Ovary (tissue), 10 donors: ENCODE measurements at places on chromosomes 2 and 18.

GRCh38 chr2:166135849-166136258 lies 8.0 kb upstream of the SCN1A start:
- no peak for DNase-seq

DNA sequence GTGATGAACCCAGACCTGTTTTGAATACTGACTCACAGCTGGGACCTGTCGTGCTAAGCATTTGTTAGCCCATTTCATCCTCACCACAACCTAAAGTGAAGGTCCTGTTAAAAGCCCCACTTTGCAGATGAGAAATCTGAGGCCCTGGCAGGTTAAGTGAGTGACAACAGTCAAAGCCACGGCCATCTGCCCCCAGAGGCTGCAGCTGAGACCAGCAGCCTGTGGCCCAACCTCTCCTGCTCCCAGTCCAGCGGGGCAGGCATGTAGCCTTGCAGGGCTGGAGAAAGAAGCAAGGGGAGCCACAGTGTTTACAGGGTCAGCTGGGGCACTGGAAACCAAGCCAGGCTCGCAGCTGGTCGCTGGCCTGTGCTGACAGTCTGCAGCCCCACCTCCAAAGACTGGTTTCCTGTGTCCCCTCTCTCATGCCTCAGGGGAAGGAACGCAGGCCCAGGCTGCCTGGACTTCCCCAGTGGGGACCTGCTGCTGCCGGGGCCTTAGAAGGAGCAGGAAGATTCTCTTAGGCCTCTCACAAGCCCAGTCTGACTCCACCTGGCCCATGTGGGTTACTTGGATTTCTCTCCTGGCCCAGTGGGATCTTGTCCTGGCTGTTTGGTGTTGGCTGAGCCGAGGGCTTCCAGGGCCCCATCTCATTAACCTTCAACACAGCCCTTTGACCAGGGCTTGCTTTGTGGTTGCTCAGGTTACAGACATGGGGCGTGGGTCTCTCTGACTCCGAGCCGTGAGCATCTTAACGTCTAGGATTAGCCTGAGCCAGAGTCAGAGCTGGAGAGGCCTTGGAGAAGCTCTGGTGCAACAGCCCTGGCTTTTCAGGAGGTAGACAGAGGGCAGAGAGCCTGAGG lies 1.7 kb downstream of the INPP5D start:
- DNase-seq = no peak

DNA sequence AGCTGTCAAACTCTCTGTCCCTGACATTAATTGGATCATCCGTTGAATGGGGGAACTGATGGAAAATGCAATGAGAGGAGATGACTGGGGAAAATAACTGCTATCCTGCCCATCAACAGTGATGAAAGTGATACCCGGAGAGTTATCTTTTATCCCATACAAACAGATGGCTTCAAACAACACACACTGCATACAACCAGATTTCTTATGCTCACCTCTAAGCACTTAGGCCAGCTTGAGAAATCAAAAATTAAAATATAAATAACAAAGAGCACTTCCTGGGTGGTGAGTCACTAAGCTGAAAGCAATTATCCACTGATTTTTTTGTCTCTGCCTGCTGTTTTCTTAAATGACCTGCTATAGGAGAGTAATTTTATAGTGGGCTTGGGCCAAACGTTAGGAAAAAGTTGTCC lies 237.6 kb upstream of the RGPD4 start:
- no peak for DNase-seq

- no peak for DNase-seq
Measured at GRCh38 chr18:2969695-2970094, 43.2 kb downstream of the LPIN2 start.

DNA sequence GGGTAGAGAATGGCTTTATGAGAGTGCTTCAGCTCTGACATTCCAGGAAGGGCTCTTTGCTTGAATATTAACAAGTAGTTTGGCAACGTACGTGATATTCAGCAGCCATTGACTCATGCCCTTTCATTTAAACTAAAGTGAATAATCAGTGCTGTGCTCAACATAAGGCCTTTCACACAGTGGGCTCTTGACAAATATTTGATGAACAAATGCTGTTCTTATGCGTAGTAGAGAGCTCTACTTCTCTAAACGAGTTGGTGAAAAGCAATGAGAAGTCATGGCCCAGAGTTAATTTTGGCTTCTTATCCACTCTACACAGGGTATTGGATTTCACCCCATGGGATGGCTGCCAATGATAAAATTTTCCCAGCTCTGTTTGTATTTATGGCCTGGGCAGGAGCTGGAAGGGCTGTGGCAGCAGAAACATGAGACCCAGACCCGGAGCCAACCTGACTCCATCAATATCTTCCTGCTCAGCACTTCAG lies 338.9 kb downstream of the CCDC85A start:
- no peak for DNase-seq

GRCh38 chr2:176601066-176601465 lies 331.8 kb downstream of the MTX2 start:
- no peak for DNase-seq
